ENCODE measurements at places on chromosomes 13 and 19.

- no peak for DNase-seq
Observed at GRCh38 chr13:62875118-62875640, 1459.5 kb upstream of the PCDH20 start.

GRCh38 chr19:35828692-35829301 is 16.2 kb upstream of the PRODH2 start:
- DNase-seq = no peak

- no peak for DNase-seq
Observed at GRCh38 chr13:113971471-113972231, 2.2 kb downstream of the C13orf46 start.

GRCh38 chr19:32181216-32181920 is 164.0 kb upstream of the ZNF507 start:
- DNase-seq = no peak

- no peak for DNase-seq
Observed at GRCh38 chr13:95485518-95486144, 66.9 kb upstream of the CLDN10 start.

GRCh38 chr13:18959229-18959628 is 222.4 kb downstream of the TUBA3C start:
- DNase-seq = no peak

- DNase-seq = no peak
Observed at GRCh38 chr13:108786456-108787200, 157.2 kb downstream of the MYO16 start.

Data from NCI-H774 (cell line).